ENCODE measurements at places on chromosomes 6 and 20. TPM values are rescaled to one million over a fixed set of nuclear protein-coding genes. Genes with fewer than 3 reads are reported as not detected.

The TMEM244 gene
- not detected for total RNA-seq

DNA sequence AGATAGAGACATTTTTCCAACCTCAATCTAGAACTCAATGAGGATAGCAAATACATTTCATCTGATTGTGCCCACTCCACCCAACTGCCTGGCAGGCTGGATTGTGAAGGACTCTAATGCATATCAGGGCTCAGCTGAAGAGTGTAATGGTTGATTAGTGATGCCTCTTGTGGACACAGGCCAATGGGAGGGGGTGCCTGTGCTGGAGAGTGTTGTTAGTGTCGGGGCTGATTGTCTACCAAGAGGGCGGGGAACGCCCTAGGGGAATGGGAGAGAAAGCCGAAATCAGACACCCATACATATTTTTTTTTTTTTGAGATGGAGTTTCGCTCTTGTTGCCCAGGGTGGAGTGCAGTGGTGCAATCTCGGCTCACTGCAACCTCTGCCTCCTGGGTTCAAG is 103.7 kb upstream of the SALL4 start:
- DNase-seq = no peak
- no peaks in the 10 kb centered on the region for H3K27me3 ChIP-seq
- H3K4me1 ChIP-seq = no peaks in the 10 kb centered on the region
- H3K36me3 ChIP-seq = no peaks in the 10 kb centered on the region
- H3K27ac ChIP-seq = no peak overlapping the region

GRCh38 chr6:30689022-30689865 is 1.5 kb downstream of the NRM start:
- peak overlapping the region; percentile 100 for H3K27ac ChIP-seq
- H3K36me3 ChIP-seq = no peaks in the 10 kb centered on the region
- DNase-seq = peak; percentile 77
- H3K4me3 ChIP-seq = no peak overlapping the region
- H3K4me1 ChIP-seq = peaks cover 34% of the 10 kb centered on the region

The NTSR1 gene
- total RNA-seq = 0.51 TPM

DNA sequence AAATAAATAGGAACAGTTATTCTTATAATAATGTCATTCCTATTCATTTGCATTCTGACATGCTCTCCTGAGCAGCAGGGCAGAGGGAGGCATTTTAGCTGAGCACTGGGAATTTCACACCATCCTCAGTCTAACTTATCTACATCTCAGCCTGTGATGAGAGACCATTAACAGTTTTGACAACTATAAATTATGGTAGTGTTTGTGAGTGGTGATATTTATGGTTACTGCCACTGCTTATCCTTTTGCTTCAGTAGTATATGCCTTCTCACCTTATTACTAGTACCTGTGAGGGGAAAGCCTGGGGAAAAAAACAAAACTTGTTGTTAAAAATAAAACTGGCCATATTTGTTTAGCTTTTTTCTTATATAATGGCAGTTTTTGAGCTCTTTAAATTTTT is 17.0 kb upstream of the CHD6 start:
- DNase-seq = no peak
- H3K36me3 ChIP-seq = no peaks in the 10 kb centered on the region
- H3K4me3 ChIP-seq = no peak overlapping the region
- no peaks in the 10 kb centered on the region for H3K27me3 ChIP-seq
- H3K4me1 ChIP-seq = no peaks in the 10 kb centered on the region

DNA sequence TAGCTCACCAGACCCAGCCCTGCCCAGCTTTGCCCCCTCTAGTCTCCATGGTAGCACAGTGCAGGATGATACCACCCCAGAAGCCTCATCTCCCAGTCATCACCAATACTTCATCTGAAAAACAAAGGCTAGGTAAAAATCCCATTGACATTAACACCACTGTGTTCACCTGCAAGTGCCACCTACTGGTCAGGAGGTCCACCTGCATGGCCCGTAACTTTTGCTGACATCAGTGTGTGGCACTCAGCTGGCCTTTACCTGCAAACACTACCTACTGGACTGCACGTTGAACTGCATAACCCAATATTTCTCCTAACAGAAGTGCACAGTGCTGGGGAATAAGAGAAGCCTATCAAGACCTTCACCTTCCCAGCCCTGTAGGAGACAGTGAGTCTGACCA is 234.7 kb upstream of the ADGRB3 start:
- no peak for DNase-seq
- H3K36me3 ChIP-seq = no peaks in the 10 kb centered on the region
- H3K27ac ChIP-seq = no peak overlapping the region

The MAK gene
- 0.89 TPM for total RNA-seq

DNA sequence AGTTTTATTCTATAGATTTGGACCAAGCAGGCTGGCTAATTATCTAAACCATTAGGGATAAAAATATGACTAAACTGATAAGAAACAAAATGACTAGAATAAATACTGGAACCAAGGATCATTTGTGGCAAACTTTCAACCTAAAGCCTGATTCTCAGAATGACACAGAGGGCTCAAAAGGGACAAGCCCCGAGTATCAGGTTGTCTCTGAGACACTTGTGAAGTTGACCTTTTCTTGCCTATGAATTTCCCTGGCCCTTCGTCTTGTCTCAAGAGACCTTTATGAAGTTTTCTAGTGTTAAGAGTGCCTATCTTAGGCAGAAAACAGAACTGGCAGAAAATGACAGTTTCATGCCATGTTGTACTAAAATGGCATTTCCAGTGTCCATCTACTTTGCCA is 68.3 kb downstream of the IMPG1 start:
- no peak overlapping the region for H3K27ac ChIP-seq
- no peaks in the 10 kb centered on the region for H3K4me1 ChIP-seq
- H3K36me3 ChIP-seq = no peaks in the 10 kb centered on the region
- no peak overlapping the region for H3K4me3 ChIP-seq

DNA sequence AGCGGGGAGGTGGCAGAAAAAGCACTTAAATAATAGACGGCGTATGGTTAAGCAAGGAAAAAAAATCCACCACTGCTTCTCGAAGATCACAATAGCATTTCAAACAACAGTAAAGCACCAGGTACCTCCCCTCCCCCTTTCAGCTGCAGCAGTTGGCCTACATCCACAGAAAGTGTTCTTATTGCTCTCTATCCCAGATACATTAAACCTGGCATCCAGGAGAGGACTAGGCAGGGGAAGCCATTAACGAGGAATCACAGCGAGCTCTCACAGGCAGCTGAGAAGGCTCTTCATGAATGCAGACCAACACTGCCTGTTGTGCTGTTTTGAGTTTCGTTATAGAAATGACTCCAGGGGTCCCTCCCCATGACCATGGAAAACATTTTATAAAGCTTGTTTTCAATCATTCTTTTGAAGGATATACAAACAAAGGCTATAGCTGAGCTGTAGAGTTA is 11.8 kb downstream of the FYN start:
- no peak overlapping the region for H3K27ac ChIP-seq
- peaks cover 100% of the 10 kb centered on the region for H3K4me1 ChIP-seq
- DNase-seq = no peak

The LST1 gene
- total RNA-seq = 223 TPM

- no peaks in the 10 kb centered on the region for H3K27me3 ChIP-seq
- H3K4me3 ChIP-seq = peak overlapping the region; percentile 33
- peaks cover 23% of the 10 kb centered on the region for H3K4me1 ChIP-seq
Measured at GRCh38 chr6:56850626-56851025, 104.3 kb upstream of the BEND6 start.

DNA sequence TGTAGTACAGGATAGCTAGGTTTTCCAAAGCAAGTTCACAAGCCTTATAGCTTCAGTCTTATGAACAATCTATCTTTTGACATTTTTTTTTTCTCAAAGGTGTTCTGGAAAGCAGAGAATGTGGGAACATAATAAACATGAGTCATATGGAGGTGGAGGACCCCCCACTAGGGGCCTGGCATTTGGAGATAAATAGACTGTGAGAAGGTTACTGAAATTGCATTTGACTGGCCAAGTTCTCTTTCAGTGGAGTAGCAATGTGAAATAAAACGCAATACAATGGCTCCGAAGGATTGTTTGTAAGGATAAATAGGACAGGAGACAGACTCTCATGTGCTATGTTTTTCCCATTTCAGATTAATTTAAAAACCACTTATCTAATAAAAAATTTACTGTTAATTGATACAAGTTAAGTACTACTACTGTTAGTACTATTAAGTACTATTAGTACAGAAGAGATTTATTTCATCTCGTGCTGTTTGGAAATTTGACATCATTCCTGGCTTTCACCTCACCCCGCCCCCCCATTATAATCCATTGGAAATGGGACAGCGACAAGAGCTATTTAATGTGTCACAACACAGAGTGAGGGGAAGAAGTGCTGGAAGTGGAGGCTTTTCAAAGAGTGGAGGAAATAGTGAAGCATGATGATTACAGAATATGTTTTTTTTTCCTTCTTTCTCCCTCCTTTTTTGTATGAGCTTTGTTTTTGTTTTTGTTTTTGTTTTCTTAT is 122.6 kb upstream of the ID4 start:
- H3K27me3 ChIP-seq = no peaks in the 10 kb centered on the region
- DNase-seq = no peak
- no peaks in the 10 kb centered on the region for H3K4me1 ChIP-seq
- H3K4me3 ChIP-seq = no peak overlapping the region

- no peak overlapping the region for H3K27ac ChIP-seq
- H3K4me1 ChIP-seq = no peaks in the 10 kb centered on the region
- H3K36me3 ChIP-seq = no peaks in the 10 kb centered on the region
Measured at GRCh38 chr6:2719093-2719455, 31.6 kb downstream of the MYLK4 start.

DNA sequence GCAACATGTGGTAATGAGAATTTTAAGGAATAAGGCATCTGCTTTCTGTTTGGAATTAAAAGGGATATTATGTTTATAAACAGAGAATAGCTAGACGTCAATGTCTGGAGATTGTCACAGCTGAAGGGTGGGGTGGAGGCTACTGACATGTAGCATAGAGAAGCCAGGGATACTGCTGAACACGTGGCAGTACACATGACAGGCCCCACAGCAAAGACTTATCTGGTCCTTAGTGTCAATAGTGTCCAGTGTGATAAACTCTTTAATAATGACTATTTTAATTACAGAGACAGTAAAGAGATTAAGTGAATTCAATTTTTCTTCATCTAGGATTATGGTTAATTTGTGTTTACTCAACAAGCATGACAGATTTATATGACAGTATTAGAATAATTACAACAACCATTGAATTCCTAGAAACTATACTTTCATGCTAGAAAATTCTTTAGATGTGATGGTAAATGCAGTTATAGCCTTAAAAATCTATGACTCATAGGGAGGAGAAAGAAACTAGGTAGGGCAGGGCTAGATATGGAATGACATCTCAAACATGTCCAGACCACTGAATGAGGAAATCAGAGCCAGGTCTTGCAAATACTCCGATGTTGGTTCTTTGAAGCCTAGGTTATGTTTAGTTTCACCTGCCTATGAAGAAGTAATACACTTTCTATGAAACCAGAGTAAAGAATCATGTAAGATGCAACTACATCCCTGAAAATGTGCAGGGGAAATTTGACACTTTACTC is 399.5 kb downstream of the PHF3 start:
- no peaks in the 10 kb centered on the region for H3K27me3 ChIP-seq
- no peaks in the 10 kb centered on the region for H3K36me3 ChIP-seq
- H3K4me1 ChIP-seq = no peaks in the 10 kb centered on the region
- DNase-seq = no peak
- no peak overlapping the region for H3K27ac ChIP-seq
- no peak overlapping the region for H3K4me3 ChIP-seq

GRCh38 chr6:151118461-151119123 is 121.2 kb upstream of the AKAP12 start:
- no peak for DNase-seq
- H3K36me3 ChIP-seq = no peaks in the 10 kb centered on the region
- H3K27me3 ChIP-seq = no peaks in the 10 kb centered on the region
- H3K4me1 ChIP-seq = no peaks in the 10 kb centered on the region
- H3K27ac ChIP-seq = no peak overlapping the region

The WFDC5 gene
- total RNA-seq = not detected

DNA sequence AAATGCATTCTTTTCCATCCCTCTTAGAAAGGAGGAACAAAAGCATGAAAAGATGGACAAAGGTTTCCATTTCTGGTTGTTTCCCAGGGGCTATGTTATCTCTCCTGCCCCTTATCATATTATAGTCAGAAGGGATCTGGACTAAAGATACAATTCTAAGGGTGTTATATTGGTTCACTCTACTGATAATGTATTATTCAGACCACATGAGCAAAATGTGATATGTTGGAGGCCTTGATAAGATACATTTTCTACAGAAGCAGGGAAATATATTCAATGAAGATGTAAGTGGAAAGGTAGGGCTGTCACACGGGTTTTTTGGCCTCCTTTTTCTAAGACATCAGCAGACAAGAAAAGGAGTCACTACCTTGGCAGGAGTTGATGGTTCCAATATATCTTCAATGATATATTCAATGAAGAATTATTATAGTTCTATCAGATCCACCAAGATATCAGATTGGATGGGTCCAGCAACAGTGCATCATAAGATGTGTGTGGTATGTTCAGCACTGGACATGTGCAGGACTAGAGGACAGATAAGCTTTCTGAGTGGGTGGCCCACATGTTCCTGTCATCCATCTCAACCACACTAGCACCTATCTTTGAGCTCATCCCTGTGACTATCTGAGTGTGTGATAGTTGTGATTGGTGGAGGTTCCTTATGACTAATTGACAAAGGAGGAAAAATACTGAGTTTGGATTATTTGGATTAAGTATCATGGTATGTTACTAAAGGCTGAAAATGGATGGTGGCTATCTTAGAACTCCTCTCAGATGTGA is 5.7 kb upstream of the ZKSCAN3 start:
- H3K27me3 ChIP-seq = no peaks in the 10 kb centered on the region
- no peak for DNase-seq
- H3K27ac ChIP-seq = no peak overlapping the region
- H3K4me3 ChIP-seq = no peak overlapping the region
- H3K36me3 ChIP-seq = no peaks in the 10 kb centered on the region
- peaks cover under 1% of the 10 kb centered on the region for H3K4me1 ChIP-seq

DNA sequence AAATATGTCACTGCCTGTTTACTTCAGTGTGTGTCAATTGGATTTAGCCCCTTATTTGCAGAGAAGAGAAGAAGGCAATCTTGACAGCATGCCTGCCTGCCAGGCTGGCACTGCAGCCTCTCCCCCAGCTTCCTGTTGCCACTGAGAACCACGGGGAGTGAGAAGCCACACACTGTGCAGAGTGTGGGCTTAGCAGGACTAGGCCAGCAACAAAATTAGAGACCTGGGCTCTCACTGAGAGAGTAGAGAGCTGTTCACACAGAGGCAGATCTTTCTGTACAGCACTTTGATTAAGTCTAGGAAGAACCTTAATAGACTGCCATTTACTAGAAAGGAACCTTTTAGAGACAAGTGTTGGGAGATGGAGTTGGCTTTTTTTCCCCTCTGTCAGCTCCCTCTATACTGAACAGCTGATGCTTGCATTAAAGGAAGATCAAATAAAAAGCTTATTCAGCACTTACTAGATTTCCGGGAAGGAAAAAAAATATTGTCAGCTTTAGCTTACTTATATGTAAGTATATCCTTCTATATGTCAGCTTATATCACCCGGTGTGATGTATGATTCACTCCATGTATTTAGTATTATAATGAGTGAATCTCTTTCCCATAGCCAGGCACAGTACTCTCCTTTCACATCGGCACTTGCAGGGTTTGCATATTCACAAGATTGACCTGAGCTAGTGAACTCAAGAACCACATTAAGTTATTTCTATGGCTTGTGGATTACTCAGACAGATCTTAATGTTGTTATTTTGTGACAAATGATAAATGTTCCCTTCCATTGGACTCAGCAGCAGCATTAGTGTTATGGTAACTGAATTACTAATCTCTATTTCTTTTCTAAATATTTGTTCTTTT is 851.0 kb upstream of the EPHA7 start:
- no peaks in the 10 kb centered on the region for H3K27me3 ChIP-seq
- H3K27ac ChIP-seq = no peak overlapping the region

- no peak overlapping the region for H3K4me3 ChIP-seq
- H3K27me3 ChIP-seq = no peaks in the 10 kb centered on the region
- H3K27ac ChIP-seq = no peak overlapping the region
Measured at GRCh38 chr6:127844529-127844928, 56.3 kb downstream of the THEMIS start.
